ENCODE measurements at places on chromosomes 1 and 21.

DNA sequence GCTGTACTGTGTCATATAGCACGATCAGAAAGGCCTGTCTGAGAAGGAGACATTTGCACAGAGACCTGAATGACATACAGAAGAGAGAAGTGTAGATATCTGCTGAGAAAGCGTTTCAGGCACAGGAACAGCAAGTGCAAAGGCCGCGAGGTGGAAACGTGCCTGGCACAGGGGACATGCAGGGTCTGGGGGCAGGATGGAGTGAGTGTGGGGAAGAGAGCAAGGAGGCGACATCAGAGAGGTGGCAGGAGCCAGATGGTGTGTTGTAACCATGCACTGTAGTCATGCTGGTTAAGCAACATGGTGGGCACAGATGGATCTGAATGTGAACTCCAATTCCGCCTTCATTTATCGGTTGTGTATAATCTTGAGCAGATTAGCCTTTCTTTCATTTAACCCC is 13.0 kb downstream of the KRTCAP2 start:
- DNase-seq = no peak

GRCh38 chr1:110056285-110056683 is 14.2 kb downstream of the ALX3 start:
- DNase-seq = no peak

- DNase-seq = no peak
These were observed 23.1 kb downstream of the SNAP47 start for GRCh38 chr1:227758366-227758765.

GRCh38 chr1:44212355-44213221 is 683 bp upstream of the DMAP1 start:
- DNase-seq = no peak

GRCh38 chr1:227793948-227794816 is 21.3 kb upstream of the PRSS38 start:
- no peak for DNase-seq

GRCh38 chr1:232038706-232039677 is 412.4 kb downstream of the DISC1 start:
- no peak for DNase-seq

DNA sequence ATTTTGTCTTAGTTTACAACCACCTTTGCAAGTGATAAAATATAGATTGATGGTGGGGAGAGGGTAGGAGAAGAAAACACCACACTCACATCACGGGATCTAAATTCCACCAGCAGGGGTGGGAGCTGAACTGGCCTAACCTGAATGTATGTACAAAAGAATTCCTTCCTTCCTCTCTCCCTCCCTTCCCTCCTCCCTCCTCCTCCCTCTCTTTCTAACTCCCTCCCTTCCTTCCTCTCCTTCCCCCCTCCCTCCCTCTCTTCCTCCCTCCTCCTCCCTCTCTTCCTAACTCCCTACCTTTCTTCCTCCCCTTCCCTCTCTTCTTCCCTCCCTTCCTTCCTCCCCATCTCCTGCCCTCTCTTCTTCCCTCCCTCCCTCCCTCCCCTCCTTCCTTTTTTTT is 40.2 kb downstream of the HIVEP3 start:
- DNase-seq = no peak

DNA sequence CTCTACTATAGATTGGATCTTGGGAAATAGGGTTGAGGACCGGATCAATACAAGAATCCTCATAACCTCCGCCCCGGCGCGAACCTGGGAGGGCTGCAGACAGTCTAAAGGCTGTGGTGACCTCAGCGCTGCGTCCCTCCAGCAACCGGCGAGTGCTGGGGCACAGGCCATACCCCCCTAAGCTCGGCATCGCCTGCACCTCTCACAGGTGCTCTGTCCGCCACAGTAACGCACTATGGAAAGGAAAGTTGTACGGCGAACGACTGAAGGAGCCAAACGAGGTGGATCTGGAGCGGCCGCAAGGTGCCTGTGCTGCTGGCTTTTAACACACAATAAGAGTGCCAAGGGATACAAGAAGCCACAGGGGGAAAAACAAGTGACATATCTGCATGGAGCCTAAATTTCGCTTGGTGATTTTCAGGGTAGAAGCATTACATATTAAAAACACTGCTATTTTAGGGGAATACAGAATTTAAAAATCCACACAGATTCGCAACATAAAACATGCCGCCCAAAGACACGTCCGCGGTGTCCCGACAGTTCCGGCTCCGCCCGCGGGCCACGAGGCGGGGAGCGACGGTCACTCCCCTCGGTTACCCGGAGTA is 1.4 kb upstream of the RBM15 start:
- DNase-seq = no peak

DNA sequence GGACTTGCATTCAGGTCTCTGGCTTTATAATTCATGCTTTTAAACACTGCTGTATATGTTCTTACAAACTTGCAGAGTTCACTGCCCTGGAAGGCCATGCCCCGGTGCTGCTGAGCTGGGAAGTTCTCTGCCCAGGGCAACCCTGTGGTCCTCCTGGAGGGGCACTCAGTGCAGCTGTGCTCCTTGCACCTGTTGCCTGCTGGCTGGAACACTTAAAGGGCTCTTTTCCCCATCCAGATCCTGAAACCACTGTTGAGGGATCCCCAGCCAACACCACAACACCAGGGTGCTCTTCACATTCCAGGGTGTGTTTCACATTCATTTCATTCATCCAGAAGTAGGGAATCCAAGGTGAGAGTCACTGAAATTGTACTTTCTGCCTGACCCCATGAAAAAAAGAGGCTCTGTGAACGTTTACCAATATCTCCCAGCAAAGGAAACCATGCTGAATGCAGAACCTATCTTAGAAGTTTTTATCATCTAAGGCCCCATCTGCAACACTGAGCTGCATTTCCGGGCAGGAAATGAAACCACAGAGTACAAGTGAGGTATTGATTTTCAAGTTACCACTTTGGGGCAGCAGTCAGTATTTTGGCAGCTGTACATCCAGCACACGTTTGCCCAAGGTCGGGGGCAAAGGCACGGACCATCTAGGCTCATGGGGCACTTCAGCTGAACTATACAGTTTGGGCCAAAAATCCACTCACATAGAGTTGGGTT is 16.4 kb upstream of the KIAA0040 start:
- DNase-seq = peak; percentile 52

- no peak for DNase-seq
These were observed 810.6 kb upstream of the ADGRL4 start for GRCh38 chr1:79817031-79817560.

DNA sequence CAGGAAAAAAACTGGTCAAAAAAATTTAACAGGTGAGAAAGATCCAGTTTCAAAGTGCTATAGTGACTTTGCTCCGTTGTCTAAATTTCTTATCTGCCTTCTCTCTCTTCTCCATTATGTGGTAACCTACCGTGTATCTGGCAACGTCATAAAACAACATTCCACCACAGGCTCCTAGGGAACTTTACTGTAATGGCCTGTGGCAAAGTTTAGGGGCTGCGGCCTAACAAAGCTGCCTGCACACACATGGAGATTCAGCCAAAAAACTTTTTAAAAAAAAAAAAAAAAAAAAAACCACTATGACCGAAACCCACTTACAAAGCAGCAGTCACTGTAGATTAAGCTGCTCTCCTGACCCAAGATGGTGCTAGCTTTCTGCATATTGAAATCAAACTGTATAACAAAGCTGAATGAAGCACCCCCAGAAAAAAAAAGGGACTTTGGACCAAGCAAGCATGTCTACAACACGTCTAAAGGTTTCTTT is 202.6 kb downstream of the SLC45A1 start:
- no peak for DNase-seq

DNA sequence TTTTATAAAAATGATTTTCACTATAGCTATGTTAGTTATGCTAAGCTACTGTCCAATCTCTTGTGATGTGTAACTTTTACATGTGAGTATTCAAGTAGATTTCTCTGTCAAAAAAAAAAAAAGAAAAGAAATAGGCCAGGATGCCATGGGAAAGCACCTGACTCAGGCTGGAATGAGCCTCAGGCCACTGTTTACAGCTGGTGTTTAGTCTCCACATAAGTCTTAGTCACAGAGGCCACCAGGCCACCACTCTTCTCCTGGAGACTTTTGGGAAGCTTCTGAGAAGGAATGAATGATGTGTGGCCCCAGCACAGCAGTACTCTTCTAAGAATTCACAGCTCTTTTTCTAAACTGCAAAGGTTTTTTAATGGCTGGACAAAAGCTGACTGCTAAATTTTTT is 48.9 kb downstream of the CHML start:
- DNase-seq = no peak

DNA sequence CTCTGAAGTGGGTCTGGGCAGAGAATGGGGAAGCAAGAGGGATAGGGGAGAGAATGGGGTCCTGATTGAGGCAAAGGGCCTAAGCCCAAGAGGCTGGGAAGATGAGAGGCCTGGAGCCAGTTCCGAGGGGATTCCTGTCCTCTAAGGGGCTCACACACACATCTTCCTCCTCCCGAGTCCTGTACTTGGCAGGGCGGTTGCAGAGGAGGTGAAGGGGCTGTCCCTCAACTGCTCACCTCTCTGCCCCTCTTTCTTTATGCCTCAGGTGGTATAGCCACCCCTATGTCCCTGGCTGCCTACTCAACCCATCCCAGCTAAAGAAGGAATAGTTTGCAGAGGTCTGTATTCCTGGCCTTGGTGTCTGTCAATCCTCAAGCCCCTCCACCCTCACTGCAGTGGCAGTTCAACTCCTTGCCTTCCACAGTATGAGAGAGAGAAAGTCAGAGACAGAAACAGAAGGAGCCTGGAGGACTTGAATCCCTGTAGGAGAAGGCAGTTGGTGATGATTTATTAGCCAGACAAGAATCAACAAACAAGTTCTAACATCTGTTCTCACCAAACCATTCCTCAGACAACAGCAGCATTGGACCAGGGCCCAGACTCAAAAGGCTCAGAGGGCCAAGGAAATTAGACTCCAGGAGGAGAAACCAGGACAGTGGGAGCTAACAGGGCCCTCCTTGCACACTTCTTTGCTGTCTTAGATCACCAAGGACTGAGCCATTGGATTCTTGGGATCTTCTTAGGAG is 10.7 kb downstream of the SH2D2A start:
- DNase-seq = no peak
